ENCODE measurements at places on chromosomes 1 and 21.

DNA sequence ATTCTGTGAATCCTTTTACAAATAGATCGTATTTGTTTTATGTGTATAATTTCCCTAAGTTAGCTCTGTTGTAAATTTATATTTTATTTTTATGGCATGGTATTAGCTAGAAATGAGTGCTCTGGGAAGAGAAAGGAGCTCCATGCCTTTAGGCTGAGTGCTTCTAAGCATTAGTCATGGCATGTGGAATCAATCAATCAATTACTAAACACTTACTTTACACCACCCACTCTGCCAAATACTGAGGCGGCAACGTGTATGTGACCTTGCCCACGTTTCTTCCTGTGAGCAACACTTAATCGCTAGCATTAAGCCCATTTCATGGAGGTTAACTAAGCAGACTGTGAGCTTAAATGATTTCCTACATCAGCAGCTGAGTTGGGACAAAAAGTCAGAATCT is 7.2 kb upstream of the BECN2 start:
- DNase-seq: no peak

- DNase-seq: no peak
Measured at GRCh38 chr1:40210511-40211204, 37.1 kb upstream of the TMCO2 start.

DNA sequence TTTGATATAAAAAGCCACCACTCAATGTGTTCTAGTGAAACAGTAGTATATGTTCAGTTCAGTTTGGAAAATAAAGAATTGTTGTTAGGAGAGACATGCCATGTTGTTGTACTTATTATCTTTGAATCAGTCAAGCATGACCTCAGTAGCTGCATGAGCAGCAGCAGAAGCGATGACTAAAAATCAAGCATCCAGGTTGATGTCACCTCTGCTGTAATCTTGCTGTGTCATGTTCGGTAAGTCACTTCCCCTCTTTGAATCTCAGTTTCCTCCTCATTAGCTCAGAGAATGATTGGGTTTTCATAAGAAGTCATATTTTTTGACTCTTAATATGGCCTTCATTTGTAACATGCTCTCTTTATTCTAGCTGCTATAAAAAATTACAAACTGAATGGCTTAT is 428.4 kb upstream of the B3GALT2 start:
- DNase-seq: peak; percentile 4

DNA sequence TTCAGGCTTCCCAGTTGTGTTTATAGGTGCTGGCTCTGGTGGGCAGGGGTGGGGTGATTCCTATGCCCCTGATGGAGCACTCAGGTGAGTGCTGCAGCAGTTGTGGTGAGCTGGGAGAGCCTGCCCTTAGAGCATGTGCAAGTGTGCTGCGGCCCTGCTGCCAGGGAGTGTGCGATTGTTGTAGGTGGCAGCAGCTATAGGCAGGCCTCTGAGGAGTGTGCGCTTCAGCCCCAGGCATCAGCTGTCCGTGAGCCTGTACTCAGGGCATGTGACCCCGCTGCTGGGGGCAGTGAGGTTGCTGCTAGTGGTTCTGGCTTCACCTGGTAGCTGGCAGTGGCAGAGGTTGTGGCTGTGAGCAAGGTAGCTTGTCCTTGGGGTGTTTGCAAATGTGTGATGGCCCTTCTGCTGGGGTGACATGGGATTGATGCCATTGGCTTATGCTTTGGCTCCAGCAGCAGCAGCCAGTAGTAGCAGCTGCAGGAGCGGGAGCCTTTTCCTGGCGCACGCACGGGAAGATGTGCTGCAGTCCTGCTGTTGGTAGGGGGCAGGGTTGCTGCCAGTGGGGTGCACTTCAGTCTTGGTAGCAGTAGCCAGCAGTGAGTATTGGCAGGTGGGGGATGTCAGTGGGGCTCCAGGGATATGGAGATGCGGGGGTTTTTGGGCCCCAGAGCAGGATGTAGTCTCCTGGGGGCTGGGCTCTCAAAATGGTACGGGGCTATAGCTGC is 37.7 kb downstream of the SYCP1 start:
- DNase-seq: no peak

DNA sequence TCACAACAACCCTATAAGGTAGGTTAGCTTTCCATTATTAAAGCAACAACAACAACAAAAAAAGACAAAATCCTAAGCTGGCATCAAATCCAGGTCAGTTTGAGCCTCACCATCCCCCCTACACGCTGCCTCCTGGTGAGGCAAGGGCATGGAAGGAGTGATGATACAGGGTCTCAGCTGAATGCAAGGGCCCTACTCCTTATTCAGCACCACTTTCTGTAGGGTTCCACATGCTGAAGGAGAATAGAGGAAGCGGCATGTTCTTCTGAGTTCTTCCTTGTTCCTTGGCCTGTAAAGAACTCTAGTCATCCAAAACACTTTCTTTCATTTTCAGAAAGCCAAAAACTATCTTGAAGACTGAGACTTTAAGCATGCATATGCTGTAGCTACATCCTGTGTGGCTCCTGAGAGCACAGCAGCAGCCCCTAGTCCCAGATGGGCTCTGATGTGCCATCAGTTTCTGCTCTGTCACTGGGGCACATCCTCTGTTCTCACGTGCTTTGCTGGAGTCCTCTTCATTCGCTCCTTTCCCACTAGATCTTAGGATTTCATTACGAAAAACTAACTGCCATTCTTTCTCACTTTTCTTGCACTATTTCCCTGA is 6.2 kb downstream of the ILDR2 start:
- no peak for DNase-seq

DNA sequence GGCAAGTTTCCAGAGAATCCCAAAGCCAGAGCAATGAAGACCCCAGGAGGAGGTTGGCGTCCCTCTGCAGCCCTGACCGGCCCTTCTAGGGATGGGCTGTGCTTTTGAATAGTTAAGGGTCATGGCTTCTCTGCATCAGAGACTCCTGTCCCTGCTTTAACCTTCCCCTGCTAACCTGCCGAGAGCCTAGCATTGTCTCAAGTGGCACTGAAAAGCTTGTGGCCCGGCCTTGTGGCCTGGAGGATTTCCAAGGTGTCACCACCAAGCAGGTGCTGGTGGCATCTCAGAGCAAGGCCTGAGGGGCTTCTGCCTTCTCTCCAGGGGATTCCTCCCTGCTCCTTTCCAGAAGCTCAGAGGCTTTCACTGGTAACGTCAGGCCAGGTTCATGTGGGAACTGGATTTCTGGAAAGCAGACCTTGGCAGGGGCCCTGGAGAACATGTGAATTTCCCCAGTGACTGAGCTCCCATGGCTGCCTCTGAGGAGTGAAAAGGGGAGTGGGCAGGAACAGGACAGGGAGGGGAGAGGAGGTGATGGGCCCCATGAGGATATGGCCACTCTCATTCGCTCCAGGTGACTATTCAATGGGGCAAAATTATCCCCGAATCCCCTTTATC is 409.9 kb downstream of the PTPRU start:
- no peak for DNase-seq

- no peak for DNase-seq
Measured at GRCh38 chr1:60274422-60275290, 201.1 kb upstream of the C1orf87 start.

DNA sequence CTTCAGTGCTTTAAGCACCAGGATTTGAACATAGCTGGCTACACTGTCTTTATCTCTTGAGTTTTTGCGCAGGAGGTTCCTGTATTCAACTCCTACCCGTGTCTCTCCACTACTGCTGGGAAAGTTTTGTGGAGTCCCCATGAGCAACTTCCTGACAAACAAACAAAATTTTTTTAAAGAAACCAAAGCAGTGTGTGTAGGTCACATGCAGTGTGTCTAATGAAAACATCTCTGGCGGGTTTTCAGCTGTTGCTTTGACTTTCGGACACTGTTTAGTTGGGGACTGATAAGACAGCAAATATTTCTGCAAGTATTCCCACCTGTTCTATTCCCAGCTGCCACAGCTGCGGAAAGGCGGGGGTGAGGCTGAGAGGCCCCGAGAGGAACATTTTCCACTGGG is 2.0 kb downstream of the PSEN2 start:
- DNase-seq: no peak

- no peak for DNase-seq
Measured at GRCh38 chr1:5053744-5054143, 399.3 kb downstream of the AJAP1 start.

- DNase-seq: no peak
Measured at GRCh38 chr21:37412603-37413360, 46.2 kb downstream of the DYRK1A start.

DNA sequence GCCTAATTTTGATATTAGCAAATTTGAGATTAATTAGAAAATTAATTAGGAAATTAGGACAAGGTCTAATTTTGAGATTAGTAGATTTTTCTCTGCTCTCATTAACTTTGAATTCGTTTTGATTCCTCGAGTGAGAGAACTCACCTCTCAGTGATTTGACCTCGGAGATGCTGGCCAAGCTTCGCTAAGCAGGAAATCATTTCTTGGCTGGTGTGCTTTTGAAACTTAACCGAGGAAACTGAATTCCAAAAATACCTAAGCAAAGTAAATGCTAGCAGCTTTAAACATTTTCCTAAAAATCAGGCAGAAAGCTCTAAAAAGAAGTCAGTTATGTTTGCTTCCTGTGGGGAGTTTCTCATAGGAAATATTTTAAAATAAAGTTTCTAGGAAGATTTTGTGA is 34.9 kb downstream of the CDC14A start:
- DNase-seq: no peak

GRCh38 chr1:19204446-19205266 is 5.4 kb downstream of the UBR4 start:
- no peak for DNase-seq

DNA sequence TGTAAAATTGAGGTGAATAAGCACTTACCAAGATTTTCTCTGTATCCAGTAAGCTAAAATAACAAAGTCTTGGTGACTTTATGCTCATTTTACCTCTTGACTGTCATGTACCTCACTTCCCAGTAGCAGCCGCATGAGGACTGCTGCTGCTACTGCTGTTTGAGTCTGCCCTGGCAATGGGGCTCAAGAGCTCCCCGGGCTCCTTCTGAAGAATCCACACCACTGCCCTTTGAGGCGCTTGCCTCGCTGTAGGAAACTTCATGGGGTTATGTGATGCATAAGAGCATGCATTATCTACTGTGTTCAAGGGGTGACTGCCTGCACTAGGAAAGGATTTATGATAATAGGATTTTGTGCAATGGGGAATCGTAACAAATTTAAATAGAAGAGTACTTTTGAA is 113.5 kb downstream of the NTNG1 start:
- DNase-seq: no peak

- DNase-seq: no peak
Measured at GRCh38 chr1:192224396-192224795, 66.1 kb downstream of the RGS18 start.

GRCh38 chr1:6523566-6523965 is 30.7 kb downstream of the NOL9 start:
- peak; percentile 10 for DNase-seq

- DNase-seq: no peak
Measured at GRCh38 chr1:202681736-202682420, 28.4 kb downstream of the SYT2 start.

- DNase-seq: no peak
Measured at GRCh38 chr1:45994423-45994822, 138.0 kb downstream of the PIK3R3 start.

DNA sequence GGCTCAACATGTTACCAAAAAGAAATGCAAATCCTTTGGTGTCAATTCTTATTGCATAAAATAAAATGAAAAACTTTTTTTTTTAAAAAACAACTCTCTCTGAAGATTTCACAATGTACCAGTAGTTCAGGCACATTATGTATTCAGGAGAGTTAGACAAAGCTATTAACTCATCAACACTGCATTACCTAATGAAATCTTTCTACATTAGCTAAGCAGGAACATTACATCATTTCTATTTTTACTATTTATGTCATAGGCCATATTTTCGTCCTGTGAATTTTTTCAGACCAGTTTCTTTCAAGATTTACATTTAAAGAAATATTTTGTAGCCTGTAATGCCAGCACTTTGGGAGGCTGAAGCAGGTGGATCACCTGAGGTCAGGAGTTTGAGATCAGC is 366.2 kb downstream of the USH2A start:
- DNase-seq: no peak

DNA sequence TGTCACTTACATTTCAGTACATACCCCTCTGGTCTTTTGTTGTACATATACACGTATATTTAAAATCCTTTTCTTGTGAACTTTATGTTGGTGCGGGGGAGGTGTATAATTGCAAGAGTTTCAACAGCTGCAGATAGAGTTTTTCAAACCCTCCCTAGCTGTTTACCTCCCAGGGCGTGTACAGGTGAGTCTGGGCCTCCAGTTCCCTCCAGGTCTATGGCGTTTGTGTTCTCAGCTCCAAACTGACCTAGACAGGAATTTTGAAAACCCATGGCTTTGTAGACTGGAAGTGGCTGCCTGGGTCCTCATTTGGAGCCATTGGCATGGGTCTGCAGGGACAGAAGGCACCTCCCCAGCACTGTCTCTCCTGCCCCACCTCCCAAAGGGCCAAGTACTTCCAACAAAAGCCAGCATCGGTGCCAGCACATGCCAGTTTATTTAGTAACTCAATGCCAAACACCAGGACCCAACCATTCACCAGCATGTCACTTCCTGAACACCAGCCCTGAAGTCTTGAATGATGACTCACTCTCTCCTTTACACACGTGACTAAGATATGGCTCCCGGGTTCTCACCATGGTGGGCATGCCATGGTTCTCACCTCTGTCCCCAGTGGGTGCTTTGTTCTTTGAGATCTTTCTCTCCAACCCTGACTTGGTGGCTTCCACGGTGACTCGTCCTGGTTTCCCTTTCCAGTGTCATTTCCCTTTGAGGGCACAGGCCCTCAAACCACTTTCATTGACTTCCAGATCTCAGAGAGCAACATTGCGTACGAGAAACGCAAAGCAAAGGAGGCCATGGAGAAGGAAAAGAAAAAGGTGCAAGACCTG is 57.3 kb upstream of the EFHD2 start:
- DNase-seq: peak; percentile 96

GRCh38 chr1:19036041-19036812 is 79.8 kb upstream of the IFFO2 start:
- DNase-seq: no peak

GRCh38 chr1:239951511-239952140 is 140.1 kb upstream of the FMN2 start:
- no peak for DNase-seq

GRCh38 chr1:8390707-8391106 is 72.8 kb downstream of the SLC45A1 start:
- no peak for DNase-seq

DNA sequence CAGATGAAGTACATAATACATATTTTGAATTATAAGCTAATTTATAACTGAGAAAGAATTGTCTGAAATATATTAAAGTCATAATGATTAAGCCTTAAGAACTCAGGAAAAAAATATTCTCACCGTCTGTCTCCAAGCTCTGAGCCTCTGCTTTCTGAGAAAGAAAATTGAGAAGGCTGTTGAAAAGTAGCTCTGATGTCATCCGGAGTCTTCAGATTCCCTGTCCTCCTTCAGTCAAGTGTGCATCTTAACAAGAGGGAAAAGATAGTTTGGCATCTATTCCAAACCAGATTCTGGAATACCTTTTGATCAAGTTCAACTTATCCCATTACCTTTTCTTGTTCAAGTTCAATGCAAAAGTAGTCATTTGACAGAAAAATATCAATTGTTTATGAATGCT is 50.6 kb downstream of the NRIP1 start:
- no peak for DNase-seq

- no peak for DNase-seq
Measured at GRCh38 chr1:221011145-221011544, 131.9 kb downstream of the HLX start.
